ENCODE measurements at places on chromosomes 13 and 19. TPM values are rescaled to one million over a fixed set of nuclear protein-coding genes. Genes with fewer than 3 reads are reported as not detected.

DNA sequence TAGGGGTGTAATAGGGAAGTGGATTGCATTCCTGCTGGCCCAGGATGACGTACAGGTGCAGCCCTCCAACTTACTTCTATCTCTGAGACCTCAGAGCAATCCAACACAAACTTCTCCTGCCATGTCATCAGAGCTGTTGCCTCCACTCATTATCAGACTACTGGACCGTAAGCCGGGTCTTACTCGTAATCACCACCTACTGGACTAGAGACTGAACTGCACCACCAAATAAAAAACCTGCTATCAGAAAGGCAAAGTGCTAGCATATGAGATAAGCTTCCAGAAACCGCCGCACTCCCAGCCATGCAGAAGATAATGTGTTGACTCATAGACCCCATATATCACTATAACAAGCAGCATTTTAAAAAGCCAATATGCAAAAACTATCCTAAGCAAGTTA is 102.0 kb downstream of the SLITRK1 start:
- DNase-seq: no peak

The LILRA5 gene
- not detected for polyA plus RNA-seq

GRCh38 chr19:7636317-7636690 is 606 bp upstream of the STXBP2 start:
- no peak for DNase-seq

GRCh38 chr13:80840316-80840976 is 499.5 kb upstream of the SPRY2 start:
- no peak for DNase-seq

The CPAMD8 gene
- 0.96 TPM for polyA plus RNA-seq

DNA sequence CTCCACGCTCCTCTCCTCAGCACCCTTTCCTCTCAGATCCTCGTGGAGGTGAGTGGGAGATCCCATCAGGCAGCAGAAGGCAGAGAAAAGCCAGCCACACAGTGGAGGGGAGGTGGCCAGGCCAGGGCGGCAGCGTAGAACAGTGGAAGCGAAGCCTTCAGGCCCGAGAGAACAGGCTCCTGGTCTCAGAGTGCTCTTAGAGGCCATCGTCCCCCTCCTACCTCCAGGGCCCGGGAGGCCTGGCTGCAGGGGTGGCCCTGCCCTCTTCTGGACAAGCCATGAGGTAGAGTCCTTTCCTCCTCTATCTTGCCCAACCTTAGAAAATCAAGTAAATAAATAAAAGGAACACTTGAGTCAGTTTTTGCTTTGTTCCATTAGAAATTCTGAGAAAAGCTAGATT is 202.0 kb downstream of the KATNAL1 start:
- no peak for DNase-seq

DNA sequence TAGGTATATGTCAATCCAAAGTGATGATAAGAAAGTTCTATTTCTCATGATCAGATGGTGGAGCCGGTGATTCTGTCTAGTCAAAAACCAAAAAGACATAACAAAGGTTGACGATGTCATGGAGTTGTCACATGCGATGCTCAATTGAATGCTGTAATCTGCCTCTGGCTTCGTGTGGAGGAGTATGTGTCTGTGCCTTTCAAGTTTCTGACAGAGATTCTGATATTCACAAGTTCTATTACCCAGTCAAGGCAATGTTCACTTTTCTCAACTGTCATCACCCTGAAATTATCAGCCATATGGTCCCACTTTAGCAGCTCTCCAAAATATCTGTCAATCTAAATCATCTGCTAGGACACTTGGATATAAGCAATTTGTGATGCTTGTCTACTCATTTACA is 367.6 kb upstream of the PRR20A start:
- no peak for DNase-seq

DNA sequence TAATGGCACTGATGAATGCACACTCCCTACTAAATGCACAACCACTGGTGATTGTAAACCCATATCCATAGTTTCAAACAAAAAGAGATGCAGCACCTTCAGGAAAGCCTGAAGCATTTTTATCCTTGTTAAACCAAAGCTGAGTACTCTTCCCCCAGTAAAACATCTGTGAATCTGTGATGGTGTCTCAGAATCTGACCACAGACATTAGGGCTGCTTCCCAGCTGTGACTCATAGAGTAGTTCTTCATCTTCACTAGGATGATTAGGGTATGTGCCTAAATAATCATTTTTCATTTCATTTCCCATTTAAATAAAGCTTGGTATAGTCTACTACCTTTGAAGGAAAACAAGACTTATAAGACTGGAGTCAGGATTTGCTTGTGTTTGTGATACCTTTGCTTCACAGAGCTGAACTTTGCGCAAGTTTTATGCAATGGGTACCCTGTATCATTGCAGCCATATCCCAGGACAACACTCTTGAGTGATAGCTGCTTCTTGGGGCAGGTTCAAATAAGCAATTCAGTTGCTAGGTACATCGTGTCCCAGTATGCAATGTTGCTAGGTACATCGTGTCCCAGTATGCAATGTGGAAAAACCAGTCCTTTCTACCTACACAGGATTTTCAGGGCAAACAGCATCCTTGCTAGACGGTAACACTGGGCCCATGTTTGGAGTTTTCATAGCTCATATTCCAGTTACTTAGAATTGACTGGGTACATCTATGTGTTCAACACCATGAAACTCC is 277.1 kb downstream of the IRS2 start:
- no peak for DNase-seq
